ENCODE measurements at places on chromosomes 5 and 9.

- no peak for DNase-seq
Observed at GRCh38 chr9:120859361-120859760, 16.6 kb upstream of the PSMD5 start.

DNA sequence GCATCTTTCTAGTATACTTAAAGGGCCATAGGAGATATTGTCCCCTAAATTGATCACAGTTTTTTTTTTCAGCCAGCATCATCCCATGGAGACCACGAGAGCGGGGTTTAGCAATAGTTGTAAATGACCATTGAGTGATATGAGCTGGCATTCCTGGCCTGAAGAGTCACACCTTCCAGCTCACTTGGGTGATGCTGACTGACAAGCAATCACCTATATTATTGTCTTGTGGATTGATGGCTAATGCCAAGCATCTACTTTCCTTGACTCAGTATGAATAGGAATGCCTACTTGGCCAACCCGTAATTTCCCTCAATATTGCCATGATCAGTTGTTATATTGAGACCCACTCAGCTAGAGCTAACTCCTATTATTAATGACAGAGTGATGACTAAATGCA is 70.5 kb downstream of the ADAMTSL1 start:
- no peak for DNase-seq

GRCh38 chr5:54580997-54581811 is 63.6 kb downstream of the SNX18 start:
- DNase-seq, result no peak

DNA sequence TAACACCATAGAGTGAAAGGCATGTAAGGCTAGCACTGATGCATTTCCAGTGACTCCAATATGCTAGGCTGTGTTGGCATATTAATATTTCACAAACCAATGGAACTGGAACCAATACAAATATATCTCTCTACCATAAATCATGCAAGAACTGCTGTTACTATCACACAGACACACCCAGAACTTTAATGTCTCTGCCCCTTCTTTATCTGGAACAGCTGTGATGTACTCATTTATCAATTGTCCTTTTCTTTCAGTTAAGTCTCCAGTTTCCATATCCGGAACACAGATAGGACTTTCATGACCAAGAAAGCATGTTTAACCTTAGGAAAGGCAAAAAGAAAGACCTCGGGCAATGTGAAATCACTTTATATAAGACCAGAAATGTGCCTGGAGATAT is 70.3 kb downstream of the SPTLC1 start:
- DNase-seq, result no peak

DNA sequence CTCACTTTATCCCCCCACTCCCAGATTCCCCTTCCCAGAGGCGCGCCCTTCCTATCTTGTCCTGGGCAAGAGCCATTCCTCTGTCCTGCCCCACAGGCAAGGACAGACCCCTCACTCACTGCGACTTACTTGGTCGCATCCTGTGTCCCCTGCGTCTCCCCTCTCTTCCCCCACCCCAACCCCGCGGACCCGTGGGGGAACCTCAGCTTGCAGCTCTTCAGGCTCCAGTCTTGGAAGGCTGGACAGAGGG is 542 bp downstream of the GGTA1 start:
- DNase-seq, result no peak

DNA sequence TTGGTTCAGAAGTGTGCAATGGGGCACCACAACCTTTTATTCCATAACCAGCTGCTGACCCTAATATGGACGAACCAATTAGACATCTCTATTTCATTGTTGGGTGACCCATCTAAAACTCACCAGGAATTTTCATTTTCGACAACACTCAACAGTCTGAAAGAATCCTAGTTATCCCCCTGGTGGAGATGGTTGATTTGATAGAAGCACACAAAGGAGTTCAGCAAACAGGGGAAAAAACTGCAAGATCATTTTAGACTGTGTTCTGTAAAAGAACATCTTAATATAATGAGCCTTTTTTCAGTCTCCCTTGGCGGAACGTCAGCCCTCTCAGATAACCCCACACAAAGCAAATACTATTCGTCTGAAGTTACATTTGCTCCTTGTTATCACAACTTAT is 367.4 kb downstream of the KIAA0825 start:
- no peak for DNase-seq

DNA sequence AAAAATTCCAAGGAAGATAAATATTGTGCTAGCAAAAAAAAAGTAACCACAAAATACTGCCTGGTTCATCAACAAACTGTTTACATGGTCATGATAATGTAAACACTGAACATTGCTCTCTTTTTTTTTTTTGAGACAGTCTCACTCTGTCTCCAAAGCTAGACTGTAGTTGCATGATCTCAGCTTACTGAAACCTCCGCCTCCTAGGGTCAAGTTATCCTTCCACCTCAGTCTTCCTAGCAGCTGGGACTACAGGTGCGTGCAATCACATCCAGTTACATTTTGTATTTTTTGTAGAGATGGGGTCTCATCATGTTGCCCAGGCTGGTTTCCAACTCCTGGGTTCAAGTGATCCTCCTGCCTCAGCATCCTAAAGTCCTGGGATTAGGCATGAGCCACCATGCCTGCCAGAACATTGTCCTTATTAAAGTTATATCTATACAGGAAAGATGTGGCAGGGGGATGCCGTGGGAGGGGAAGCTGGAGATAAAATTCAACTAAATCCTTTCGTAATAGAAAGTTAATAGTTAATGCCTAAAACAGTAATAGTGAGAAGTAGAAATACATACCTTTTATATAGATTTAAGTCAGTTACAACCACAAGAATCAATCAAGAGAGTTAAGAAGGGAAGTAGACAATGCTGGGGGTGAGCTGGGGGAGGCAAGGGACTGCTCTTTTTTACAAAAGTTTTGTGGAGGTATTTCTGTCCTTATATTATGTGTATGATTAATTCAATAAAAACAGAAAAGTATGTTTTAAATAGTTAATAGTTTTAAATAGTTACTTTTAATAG is 52.3 kb downstream of the RGMB start:
- no peak for DNase-seq

GRCh38 chr9:98784831-98785806 is 11.2 kb downstream of the ANKS6 start:
- no peak for DNase-seq
